BJ (cell line): ENCODE measurements at places on chromosomes 11 and 22.

DNA sequence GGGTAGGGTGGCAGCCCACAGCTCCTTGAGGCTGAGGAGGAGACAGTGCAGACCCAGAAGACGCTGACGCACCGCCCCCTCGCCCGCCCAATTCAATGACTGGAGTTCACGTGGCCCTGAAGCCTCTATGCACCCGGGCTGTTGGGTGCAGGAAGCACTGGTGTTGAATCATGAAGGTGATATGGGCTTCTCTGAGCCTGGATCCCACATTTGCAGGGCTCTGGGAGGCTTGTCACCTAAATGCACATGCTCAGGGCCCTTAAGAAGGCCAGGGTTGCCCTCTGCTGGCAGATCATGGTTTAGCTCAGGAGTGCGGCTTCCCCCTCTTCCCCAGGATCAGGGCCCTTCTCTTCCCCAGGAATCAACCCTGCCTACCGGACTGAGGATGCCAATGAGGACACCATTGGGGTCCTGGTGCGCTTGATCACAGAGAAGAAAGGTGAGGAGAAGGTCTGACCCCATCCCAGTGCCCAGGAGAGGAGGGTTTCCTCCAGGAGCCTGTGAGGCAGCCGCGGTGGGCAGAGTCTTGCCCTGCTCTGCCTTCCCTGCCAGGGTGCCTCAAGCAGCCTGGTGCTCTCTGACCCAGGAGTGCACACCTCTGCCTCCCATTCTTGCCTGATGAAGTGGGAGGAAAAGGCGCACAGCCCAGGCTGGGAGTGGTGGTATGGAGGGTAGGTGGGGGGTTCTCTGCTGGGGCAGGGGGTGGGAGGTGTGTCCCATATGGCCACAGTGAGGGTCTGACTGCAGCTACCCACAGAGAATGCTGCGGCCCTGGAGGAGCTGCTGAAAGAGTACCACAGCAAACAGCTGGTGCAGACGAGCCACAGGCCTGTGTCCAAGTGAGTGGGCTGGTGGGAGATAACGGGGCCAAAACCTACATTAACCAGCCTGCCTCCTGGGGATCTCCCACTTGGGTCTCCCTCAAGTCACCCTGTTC lies 17.5 kb downstream of the RELT start:
- no peak for DNase-seq

- DNase-seq, result no peak
Observed at GRCh38 chr22:45484742-45485141, 17.9 kb upstream of the FBLN1 start.

- no peak for DNase-seq
Observed at GRCh38 chr11:16239141-16240105, 116.9 kb downstream of the SOX6 start.

DNA sequence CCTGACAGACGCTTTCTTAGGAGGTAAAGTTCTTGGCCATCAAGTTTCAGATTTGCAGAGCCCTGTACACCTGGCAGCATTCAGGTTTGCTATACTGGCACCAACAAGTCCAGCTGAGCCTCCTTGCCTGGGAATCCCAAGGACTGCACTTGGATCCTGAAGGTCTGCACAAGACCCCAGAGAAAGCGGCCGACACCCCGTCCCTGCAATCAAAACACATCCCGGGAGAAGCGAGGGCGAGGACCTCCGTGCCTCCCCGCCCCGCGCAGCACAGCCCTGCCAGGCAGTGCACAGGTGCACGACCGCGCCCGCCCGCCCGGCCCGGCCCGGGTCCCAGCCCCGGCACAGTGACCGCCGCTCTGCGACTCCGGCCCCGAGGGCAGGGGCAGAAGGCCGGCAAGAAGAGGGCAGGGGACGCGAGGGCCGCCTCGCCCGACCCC lies 559 bp downstream of the MRTFA start:
- no peak for DNase-seq

DNA sequence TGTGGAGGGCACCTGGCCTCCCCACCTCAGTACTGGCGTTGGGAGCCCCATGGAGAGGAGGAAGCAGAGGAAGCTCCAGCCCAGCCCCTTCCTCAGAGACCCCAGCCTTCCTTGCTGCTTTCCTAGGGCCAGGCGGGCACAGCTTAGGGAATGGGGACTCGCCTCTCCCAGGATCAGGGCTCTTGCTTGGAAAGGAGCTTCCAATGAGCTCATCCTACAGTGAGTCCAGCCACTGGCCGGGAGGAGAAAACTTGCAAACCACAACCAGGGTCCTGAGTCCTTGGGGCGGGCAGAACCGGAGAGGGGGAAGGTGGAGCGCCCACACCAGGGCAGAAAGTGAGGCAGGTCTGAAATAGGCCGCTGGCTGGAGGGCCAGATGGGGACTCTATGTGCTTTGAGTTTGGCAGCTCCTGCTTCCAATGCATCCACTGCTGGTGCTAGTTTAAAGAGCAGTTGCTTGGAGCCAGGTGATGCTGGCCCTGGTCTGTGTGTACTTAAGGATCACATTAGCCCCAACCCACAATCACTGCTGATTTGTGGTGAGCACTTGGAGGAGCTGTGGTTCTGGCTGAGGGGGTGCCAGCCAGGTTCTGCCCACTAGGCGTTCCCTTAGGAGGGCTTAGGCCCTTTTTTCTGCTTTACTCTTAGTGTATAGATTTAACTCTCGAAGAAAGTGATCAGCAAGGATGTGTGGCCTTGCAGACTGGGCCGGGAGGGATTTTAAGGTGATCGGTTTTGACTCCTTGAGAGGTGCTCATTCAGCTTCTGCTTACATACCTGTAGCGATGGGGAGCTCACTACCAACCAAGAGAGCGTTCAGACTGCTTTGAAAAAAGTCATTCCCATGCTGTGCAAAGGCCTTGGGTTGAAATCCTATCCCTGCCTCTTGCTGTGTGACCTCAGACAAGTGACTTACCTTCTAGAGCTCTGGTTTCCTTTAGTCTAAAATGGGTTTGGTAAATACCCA lies 81.9 kb downstream of the TP53I11 start:
- no peak for DNase-seq

GRCh38 chr11:132782102-132782501 lies 750.2 kb downstream of the OPCML start:
- no peak for DNase-seq

DNA sequence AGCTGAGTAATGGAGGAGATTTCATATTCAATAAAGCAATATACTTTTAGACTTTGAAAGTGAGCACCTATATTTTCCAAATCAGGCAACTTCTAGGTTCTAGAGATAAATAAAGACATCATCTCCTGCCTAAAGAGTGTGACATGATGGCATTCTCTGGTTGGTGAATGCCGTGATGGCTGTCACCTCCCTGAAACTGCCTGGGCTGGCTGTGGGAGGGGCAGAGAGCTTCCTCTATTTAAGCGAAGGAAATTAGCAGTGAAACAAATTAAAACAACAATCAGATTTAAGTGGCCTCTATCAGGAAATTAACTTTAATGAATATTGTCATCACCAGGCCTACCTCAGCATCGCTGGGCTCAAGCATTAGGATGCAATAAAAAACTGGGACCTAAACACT lies 113.9 kb downstream of the ARL14EP start:
- no peak for DNase-seq

- no peak for DNase-seq
Observed at GRCh38 chr11:126140201-126140925, 71.1 kb downstream of the RPUSD4 start.

DNA sequence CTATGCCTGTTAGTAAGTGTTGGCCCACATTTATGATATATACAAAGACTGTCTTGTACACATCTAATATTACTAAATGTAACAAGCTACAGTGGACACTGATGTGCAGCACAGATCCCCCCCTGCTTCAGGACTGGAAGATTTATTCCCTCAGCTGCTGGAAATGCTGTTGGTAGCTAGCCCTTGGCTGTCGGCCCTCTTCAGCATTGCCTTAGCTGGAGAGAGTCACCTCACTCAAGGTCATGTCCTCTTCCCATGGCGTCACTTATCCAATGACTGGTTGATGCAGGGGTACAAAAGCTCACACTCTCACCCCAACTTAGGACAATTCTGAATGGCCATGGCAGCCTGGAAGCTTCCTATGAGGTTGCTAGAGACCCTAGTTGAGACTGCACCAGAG lies 312.7 kb downstream of the SOX6 start:
- DNase-seq, result no peak

- no peak for DNase-seq
Observed at GRCh38 chr11:43493431-43493830, 134.7 kb downstream of the TTC17 start.
